Large intestine (tissue), 12 donors: ENCODE measurements at places on chromosomes 6 and 20.

DNA sequence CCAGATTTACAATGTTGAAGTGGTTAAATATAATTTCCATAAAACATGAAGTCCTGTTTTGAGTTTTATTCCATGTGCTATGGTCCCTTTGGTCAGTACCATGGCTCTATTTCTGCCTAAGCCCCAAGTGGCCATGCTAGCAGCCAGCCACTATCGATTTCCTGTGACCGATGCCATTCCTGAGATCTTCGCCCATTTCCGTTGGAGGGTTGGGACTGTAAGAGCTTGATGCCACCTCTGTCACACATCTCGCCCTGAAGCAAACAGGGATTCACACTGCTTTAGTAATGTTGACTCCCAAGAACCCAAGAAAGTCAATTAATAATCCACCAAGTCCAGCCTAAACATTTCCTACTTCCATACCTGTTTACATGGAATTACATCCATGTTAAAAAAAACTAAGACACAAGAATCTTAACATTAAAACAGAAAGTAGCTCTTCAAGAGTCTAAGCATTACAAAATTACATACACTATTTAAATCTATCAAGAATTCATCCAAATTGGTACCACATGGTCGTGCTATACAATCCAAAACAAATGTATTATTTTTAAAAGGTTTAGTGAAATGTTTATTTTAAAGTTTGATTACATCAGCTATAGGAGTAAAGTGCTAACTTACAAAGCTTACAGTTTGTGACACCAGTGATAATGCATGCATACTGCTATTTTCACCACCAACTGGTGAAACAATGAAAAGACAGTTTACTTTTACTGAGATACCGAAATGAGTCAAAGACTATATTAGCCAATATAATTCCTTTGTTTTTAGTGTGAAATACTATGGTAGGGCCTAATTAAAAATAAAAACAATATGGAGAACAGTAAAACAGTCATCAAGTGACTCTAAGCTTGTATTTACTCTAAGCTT lies 2.5 kb downstream of the RBM39 start:
- H3K36me3 ChIP-seq: peaks cover 46% of the 10 kb centered on the region
- peak overlapping the region; percentile 99 for H3K27ac ChIP-seq
- H3K4me3 ChIP-seq: peak overlapping the region; percentile 92
- H3K4me1 ChIP-seq: peaks cover 11% of the 10 kb centered on the region
- DNase-seq: no peak

- no peaks in the 10 kb centered on the region for H3K27me3 ChIP-seq
- H3K4me3 ChIP-seq: no peak overlapping the region
- H3K4me1 ChIP-seq: no peaks in the 10 kb centered on the region
- DNase-seq: no peak
- H3K27ac ChIP-seq: no peak overlapping the region
- no peaks in the 10 kb centered on the region for H3K36me3 ChIP-seq
Measured at GRCh38 chr6:142384519-142385254, 82.9 kb downstream of the ADGRG6 start.

DNA sequence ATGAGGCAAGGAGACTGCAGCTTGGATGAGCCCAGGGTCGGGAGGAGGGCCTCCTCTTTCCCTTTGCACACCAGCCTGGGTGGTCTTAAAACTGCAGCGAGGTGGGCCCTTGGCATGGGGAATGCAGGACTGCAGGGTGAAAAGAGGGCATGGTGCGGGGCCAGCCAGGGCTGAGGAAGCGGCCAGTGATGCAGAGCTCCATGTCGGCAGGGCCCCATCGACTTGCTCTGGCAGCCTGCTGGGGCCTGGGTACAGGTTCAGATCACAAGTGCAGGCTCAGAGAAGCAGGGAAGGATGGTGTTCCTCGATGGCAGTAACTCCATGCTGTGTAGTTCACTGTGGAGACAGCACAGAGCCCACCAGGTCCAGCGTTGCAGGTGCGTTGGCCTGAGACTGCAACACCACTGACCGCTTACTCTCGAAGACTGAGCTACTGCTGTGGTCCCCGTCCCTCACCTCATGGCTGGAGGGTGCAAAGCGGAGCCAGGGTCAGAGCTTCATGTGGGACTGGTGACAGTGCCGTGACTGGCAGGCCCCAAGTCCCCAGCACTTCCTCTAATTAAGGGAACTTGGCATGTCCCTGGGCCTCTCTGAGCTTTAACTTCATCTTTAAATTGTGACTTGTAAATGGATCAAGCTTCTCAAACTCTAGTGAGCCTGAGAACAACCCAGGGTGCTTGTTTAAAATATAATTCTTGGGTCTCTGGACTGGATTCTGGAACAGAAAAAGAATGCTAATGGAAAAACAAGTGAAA lies 223.2 kb downstream of the SYNDIG1 start:
- H3K27ac ChIP-seq: no peak overlapping the region
- H3K27me3 ChIP-seq: no peaks in the 10 kb centered on the region
- no peak overlapping the region for H3K4me3 ChIP-seq
- no peak for DNase-seq
- H3K4me1 ChIP-seq: no peaks in the 10 kb centered on the region

- no peak for DNase-seq
- no peaks in the 10 kb centered on the region for H3K4me1 ChIP-seq
- no peak overlapping the region for H3K4me3 ChIP-seq
- H3K36me3 ChIP-seq: no peaks in the 10 kb centered on the region
- H3K27ac ChIP-seq: no peak overlapping the region
Measured at GRCh38 chr20:9492067-9492466, 22.3 kb upstream of the LAMP5 start.

DNA sequence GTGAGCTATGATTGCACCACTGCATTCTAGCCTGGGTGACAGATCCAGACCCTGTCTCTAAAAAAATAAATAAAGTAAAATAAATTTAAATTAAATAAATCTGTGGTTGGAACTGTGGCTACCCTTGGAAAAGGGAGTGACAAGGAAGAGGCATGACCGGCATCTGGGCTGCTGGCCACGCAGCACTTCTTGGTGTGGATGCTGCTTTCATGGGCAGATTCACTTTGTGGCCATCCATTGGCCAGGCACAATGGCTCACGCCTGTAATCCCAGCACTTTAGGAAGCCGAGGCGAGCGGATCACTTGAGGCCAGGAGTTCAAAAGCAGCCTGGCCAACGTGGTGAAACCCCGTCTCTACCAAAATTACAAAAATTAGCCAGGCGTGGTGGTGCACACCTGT lies 16.1 kb downstream of the EBF4 start:
- no peaks in the 10 kb centered on the region for H3K36me3 ChIP-seq
- H3K27ac ChIP-seq: no peak overlapping the region
- H3K4me1 ChIP-seq: no peaks in the 10 kb centered on the region
- H3K27me3 ChIP-seq: peaks cover 6% of the 10 kb centered on the region
- H3K4me3 ChIP-seq: no peak overlapping the region

GRCh38 chr6:150409576-150410066 lies 40.8 kb downstream of the IYD start:
- H3K27ac ChIP-seq: no peak overlapping the region
- H3K4me3 ChIP-seq: no peak overlapping the region
- H3K4me1 ChIP-seq: peaks cover 5% of the 10 kb centered on the region
- no peaks in the 10 kb centered on the region for H3K36me3 ChIP-seq

GRCh38 chr20:49132995-49133478 lies 55.1 kb downstream of the STAU1 start:
- H3K4me3 ChIP-seq: no peak overlapping the region
- H3K4me1 ChIP-seq: peaks cover 13% of the 10 kb centered on the region
- H3K27ac ChIP-seq: no peak overlapping the region

DNA sequence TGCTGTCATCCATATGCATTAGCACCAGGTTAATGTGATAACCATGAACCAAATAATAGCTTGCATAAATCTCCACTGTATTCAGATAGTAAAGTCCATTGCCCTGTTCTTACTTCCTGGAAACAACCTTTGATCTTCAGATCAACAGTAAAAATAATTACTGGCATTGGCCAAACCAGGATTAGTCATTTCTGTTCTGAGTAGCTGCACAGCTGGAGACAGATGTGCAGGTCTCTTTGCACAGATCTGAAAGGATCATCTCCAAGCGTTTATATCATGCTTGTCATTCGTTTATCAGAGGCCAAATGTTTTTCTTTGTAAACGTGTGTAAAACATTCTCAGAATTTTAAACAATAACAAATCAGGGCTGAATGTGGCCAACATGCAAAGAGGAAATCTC lies 134.4 kb upstream of the HMGCLL1 start:
- peak; percentile 38 for DNase-seq
- no peaks in the 10 kb centered on the region for H3K27me3 ChIP-seq
- H3K27ac ChIP-seq: no peak overlapping the region
- no peak overlapping the region for H3K4me3 ChIP-seq

DNA sequence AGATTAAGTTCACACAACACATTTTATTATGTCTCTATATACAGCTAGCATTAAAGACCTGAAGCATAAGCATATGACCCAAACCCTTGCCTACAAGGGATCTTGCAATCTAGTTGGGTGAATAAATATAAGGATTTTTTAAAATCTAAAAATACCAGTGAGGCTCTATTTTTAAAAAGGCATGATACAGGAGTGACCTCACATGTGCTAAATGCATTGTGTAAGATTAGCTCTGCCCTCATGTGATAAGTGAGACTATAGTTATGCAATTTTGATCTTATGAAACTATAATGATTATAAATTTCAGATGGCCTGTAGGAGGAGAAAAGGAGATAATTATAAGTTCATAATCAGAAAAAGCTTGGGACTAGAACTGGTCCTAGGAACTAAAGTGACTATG lies 451.0 kb upstream of the MAN1A1 start:
- peaks cover 9% of the 10 kb centered on the region for H3K4me1 ChIP-seq
- DNase-seq: peak; percentile 4
- no peaks in the 10 kb centered on the region for H3K27me3 ChIP-seq

DNA sequence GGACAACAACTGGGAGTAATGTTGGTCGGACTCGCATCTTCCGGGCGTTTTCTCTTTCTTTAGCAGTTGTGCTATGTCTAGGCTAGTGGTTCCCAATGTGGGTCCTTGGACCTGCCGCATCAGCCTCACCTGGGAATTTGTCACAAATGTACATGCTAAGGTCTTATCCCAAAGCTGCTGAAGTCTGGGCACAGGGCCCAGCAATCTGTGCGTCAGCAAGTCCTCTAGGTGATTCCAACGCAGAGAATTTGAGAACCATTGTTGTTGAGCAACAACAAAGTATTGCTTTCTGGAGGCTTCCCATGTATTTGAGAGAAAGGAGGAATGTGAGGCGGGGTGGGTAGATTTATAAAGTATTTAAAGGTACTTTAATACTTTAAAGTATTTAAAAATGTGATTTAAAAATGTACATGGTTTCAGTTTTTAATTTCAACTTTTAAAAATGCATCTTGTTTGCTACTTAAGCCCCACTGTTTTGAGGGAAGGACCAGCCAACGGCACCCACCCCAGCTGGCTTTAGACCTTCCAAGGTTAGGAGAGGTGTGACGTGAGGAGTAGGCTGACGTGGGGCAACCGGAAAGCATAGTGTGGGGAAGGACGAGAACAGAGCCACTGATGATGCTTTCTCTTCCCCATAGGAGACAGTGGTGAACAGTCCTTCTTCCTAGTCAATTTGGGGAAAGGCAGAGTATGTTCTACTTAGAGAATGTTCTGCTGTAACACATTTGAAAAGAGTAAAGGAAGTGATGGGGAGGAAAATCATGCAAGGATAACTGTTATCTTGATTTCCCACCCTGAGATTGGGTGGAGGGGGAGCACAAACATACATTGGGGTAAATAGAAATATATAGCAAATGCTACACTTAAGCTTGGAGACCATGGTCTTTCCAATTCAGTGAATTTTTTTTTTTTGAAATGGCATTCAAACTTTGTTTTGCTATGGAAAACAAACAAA lies 4.3 kb downstream of the UST start:
- H3K36me3 ChIP-seq: no peaks in the 10 kb centered on the region
- H3K27me3 ChIP-seq: peaks cover 38% of the 10 kb centered on the region
- H3K4me3 ChIP-seq: no peak overlapping the region
- H3K4me1 ChIP-seq: no peaks in the 10 kb centered on the region
- DNase-seq: no peak

DNA sequence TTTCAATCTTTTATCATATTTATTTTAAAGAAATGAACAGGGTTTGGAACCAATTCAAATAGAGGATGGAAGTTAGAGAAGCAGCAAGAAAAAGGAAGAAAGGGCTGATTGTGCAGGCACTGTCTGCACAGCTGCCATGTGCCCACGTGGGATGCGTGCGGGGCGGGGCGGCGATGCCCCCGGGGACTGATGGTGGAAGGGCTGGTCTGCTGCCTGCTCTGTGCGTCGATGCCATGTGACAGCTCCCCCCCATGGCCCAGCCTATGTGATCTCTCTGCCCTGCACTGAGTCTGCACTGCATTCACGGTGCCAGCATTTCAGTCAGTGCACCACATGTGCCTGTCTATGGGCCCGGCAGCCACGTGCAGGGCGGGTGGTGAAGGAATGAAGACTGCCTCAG lies 96.4 kb downstream of the IRF4 start:
- no peak overlapping the region for H3K4me3 ChIP-seq
- peaks cover 12% of the 10 kb centered on the region for H3K36me3 ChIP-seq
- H3K4me1 ChIP-seq: no peaks in the 10 kb centered on the region
- DNase-seq: peak; percentile 22
- H3K27ac ChIP-seq: no peak overlapping the region

DNA sequence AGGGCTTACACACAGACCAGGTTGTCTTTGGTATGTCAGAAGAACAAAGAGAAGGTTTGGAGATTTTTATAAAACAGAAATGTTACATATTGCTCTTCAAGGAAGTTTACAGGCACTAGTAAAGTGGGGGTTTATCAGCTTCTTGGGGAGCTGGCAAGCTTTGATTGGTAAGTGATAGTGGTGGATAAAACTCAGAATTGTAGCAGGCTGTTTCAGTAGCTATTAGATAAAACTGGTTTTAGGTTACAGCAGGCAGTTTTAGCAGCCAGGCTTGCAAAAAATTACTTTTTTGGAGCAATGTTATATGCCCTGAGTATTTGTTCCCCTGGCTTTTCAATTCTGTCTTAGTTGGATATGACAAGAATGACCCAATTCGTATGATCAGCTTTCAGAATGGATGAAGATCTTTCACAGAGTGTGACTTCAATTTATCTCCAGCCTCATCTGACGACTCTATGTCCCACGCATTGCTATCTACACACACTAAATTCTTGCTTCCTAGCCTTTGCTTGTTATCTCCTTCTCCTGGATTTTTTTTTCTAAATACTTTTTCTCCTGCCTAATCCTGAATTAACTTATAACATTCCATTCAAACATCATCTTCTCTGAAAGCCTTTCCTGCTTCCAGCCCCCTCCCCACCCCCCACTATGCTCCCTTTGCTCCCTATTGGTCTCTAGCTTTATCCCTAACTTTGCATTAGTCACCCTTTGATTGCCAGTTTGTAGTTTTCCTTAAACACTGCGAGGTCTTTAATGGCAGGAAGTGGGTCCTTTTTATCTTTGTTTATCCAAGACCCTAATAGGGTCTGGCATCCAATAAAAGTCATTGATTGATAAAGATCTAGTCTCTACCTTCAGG lies 1.0 kb upstream of the TOMM34 start:
- DNase-seq: no peak
- H3K27me3 ChIP-seq: no peaks in the 10 kb centered on the region
- H3K36me3 ChIP-seq: peaks cover 3% of the 10 kb centered on the region
- H3K4me1 ChIP-seq: peaks cover 15% of the 10 kb centered on the region
- H3K27ac ChIP-seq: no peak overlapping the region
- no peak overlapping the region for H3K4me3 ChIP-seq
